ENCODE measurements at places on chromosomes 6 and 20.

GRCh38 chr6:158645064-158646022 lies 800 bp upstream of the DYNLT1 start:
- DNase-seq = no peak

GRCh38 chr20:21574443-21574842 lies 60.6 kb upstream of the NKX2-2 start:
- DNase-seq = no peak

- DNase-seq = no peak
Measured at GRCh38 chr6:133827766-133828165, 61.1 kb upstream of the TCF21 start.

DNA sequence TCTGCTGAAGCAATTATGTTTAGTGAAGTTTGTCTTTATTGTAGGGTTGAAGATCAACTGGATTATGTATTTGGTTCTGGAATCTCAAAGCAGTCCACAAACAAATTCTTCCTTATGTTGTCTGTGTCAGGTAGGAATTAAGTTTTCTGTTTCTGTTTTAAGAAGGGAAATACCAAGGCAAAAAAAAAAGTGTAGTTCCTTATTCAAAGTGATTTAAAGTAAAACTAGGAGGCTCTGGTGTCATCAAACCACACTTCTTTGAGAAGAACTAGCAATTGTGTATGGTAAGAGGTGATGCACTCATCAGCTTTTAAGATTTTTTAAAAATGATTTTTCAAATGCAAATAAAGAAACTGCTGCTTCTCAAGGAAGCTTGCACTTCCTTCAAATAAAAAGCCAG lies 1.9 kb downstream of the FAM135A start:
- no peak for DNase-seq

GRCh38 chr6:75568965-75569364 lies 32.7 kb upstream of the SENP6 start:
- no peak for DNase-seq

DNA sequence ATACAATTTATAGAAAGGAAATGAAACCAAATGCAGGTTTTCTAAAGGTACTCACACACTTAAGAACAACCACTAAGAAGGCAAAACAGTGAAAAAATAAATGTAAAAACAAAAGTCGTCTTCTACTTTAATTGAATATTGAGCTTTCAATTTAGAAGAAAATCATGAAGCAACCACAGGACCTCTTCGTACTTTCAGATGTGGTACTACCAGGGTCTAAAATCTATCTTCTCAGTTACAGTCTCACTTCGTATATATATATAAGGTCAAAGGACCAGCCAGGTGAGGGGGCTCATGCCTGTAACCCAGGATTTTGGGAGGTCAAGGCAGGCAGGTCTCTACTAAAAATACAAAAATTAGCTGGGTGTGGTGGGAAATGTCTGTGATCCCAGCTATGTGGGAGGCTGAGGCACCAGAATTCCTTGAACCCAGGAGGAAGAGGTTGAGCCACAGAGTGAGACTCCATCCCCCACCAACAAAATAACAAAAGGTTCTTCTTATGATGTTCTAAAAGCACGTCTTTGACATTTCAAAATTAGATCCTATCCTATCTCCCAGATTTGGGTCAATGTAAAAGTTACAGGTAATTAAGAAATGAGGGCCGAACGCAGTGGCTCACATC lies 12.5 kb downstream of the ROMO1 start:
- DNase-seq = no peak

GRCh38 chr6:111242452-111242851 lies 155.1 kb downstream of the SLC16A10 start:
- DNase-seq = no peak

DNA sequence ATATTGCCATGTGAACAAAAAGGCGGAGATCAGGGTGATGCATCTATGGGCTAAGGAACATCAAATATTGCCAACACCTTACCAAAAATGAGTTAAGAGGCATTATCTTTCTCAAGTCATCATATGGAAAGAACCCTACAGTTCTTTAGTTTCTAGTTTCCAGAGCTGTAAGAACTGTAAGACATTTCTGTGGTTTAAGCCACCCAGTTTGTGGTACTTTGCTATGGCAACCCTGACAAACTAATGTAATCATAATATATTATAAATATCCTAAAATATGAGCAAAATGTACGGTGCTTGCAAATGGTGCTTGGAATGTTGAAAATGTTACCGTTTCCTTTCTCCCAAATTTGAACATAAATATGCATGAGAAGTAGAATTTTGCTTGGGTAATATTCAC lies 349.6 kb downstream of the PHF3 start:
- no peak for DNase-seq

GRCh38 chr6:31952140-31952805 lies 6.4 kb downstream of the CFB start:
- DNase-seq = no peak

- DNase-seq = no peak
Measured at GRCh38 chr20:9493803-9494202, 20.6 kb upstream of the LAMP5 start.

- DNase-seq = no peak
Measured at GRCh38 chr6:144664281-144664680, 379.1 kb downstream of the UTRN start.

GRCh38 chr20:2296524-2297356 lies 939 bp downstream of the TGM3 start:
- no peak for DNase-seq

GRCh38 chr6:139627091-139627490 lies 252.6 kb upstream of the CITED2 start:
- no peak for DNase-seq

GRCh38 chr6:2482773-2483172 lies 237.4 kb upstream of the GMDS start:
- no peak for DNase-seq

GRCh38 chr6:127475135-127475822 lies 16.1 kb upstream of the KIAA0408 start:
- DNase-seq = no peak

GRCh38 chr20:10125757-10126156 lies 91.0 kb downstream of the ANKEF1 start:
- DNase-seq = no peak

DNA sequence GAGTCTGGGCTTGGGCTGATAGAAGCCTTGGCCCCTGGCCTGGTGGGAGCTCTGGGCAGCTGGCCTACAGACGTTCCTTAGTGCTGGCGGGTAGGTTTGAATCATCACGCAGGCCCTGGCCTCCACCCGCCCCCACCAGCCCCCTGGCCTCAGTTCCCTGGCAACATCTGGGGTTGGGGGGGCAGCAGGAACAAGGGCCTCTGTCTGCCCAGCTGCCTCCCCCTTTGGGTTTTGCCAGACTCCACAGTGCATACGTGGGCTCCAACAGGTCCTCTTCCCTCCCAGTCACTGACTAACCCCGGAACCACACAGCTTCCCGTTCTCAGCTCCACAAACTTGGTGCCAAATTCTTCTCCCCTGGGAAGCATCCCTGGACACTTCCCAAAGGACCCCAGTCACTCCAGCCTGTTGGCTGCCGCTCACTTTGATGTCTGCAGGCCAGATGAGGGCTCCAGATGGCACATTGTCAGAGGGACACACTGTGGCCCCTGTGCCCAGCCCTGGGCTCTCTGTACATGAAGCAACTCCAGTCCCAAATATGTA lies 957 bp upstream of the VEGFA start:
- no peak for DNase-seq

- DNase-seq = no peak
Measured at GRCh38 chr6:113649880-113650609, 207.1 kb upstream of the MARCKS start.

- no peak for DNase-seq
Measured at GRCh38 chr6:37982317-37982716, 162.8 kb downstream of the ZFAND3 start.

- DNase-seq = no peak
Measured at GRCh38 chr6:37850728-37851285, 31.3 kb downstream of the ZFAND3 start.

DNA sequence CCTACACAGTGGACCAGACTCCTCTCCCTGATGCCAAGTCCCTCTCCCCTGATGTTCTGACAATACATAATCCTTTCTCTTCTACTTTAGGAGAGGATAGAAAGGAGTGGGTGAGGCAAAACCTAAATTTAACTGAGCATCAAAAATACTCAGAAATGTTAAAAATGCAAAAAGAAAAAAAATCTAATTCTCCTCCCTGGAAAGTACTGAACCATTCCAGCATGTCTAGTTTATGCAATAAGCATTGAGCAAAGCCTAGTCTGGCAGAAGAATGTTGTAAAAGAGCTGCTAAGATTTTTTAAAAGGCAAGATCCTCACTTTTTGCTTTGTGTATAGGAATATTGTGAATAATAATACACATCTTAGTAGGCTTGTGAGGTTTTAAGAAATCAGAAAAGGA lies 116.6 kb upstream of the STXBP5 start:
- no peak for DNase-seq

DNA sequence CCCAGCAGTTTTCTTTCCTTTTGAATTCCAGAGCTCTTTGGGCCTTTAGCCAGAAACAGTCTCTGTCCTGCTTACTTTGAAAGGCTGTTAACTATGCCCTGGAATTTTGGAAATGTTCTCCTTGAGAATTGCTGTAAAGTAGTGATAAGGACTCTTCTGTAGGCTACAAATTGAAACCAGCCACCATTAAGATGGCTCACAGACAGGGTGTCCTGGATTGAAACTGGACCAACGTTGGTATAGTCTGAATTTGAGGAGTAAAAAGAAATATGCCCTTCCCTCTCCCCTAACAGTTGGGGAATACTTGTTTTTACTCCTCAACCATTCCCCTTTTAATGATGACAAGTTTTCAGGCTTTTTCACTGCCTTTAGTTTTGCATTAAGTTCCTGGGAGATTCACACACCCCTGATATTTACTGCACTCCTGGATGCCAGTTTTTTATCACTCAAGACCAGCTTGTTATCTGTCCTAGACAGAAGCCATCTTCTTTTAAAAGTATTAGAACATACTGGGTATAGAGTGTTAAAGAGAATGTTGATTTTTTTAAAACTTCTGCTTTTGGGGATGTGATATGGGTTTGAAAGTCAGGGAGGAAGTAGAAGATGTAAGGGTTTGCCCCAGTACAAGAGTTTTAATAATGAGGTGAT lies 21.9 kb downstream of the TOP1 start:
- no peak for DNase-seq

DNA sequence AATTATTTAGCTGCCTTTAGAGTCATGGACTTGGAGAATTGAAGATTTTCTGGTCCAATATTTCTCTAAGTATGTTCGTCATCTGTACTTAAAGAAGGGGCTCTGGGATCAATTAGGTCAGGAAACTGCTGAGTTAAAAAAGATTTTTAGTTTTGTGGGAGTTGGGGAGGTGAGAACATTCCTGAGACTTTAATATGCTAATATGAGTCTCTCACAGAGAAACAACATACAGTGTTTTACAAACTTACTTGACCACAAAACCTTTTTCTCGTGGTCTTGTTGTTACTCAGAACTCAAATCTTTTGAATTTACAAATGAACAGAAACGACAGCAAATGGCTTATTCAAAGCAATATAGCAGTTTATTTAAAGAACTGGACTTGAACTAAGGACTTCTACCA lies 67.9 kb downstream of the LIN28B start:
- no peak for DNase-seq

- DNase-seq = no peak
Measured at GRCh38 chr6:142845624-142846458, 99.1 kb downstream of the HIVEP2 start.

DNA sequence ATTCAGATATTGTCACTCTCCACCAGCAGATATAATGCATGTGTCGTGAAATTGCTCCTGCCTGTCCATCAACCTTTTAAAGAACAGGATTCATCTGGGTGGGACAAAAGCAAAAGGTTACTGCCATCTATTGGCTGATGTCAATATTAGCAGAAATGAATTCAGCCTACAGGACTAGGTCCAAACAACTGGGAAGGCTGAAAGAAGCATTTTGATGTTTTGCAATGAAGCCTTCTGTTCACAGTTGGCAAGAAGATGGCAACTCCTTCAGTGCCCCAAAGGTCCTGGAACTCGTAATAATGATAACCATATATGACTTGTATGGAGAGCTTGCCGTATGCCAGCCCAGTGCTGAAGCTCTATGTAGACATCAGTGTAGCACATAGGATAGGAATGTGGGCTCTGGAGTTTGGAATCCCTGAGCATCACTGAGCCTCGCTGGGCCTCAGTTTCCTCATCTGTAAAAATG lies 7.5 kb downstream of the BCAS1 start:
- no peak for DNase-seq

GRCh38 chr20:57294550-57294949 lies 28.1 kb upstream of the BMP7 start:
- DNase-seq = no peak

DNA sequence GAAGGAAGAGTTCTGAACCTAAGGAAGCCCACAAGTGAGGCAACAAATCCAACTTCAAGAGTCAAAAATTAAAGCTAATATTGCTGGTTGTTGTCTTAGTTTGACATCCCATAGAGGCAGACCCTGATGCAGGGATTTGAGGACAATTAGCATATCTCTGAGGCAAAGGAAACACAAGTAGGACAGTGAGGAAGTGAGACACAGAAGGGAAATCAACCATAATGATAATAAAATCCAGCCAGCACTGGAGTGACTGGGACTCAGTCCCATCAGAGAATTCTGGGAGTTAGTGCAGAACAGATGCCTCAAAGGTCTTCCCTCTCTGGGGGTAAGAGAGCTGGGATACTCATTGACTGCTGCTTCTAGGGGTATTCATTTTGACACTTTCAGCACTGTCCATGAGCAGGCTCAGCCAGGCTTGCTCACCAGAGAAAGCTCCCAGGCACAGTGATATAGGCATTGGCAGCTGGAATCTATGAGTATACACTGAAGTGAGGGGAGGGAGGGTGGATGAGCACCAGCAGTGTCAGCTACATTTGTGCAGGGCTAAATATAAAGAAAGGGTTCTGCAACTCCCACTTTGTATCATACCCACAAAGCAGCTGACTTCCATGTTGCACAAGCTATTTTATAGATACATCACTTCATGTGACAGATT lies 43.4 kb upstream of the SPTLC3 start:
- DNase-seq = no peak

- DNase-seq = no peak
Measured at GRCh38 chr6:52417675-52418111, 2.4 kb upstream of the EFHC1 start.

DNA sequence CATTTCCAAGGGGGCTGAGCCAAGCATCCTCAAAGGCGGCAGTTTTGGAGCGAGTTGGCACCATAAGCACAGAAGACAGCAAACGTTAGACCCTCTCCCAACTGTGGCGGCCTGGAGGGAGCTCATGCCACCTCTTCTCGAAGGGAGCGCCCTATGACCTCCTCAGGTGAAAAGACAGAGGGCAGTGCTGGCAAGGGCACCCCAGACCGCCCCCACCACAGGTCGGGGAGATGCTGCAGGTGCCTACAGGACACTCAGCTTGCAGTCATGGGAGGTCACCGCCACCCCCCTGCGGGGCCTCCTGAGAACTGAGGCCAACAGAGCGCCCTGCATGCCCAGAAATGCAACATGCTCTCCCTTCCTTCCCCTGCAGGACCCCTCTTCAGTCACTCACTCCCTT lies 45.1 kb upstream of the BHLHE23 start:
- no peak for DNase-seq

All from stimulated activated CD8-positive, alpha-beta memory T cell treated with anti-CD3 and anti-CD28 coated beads, Interleukin-15, amount 100 ng/mL, for 4 hours (primary cell).